ENCODE measurements at places on chromosomes 2 and 18.

DNA sequence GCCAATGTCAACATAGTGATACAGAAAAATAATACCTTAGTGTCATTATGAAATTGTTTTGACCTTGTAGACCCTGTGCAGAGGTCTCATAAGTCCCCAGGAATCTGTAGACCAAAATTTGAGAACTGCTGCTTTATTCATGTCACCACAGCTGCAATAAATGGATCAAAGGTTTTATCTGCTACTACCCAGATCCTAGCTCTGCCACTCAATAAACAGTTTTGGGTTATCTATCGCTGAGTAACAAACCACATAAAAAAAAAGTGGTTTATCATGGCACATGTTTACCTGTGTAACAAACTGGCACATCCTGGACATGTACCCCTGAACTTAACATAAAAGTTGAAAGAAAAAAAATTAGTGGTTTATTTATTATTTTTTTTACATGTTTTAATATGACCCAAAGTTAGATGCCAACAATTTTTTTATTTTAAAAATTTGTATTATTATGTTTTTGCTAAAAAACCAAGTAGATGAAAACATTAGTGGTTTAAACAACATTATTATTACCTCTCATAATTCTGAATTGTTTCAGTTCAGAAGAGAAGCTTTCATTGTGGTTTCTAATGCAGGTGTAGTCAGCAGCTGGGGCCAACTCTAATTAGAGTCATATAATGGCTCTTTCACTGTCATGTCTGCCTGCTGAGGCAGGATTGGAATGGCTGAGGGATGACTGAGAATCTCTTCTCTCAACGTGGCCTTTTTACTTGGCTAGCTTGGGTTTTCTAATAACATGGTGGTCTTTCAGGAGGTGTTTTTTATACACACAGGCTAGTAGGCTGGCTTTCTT, 103.3 kb upstream of the SLC38A11 start:
- no peak for DNase-seq

DNA sequence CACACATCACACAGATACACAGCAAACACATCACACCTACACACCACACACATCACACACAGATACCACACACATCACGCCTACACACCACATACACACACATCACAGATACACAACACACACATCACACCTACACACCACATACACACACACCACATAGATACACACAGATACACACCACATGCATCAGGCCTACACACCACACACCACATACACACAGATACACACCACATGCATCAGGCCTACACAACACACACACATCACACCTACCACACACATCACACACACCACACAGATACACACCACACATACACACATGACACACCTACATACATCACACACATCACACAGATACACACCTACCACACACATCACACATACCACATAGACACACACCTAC, 158.8 kb downstream of the NDUFA10 start:
- no peak for DNase-seq

DNA sequence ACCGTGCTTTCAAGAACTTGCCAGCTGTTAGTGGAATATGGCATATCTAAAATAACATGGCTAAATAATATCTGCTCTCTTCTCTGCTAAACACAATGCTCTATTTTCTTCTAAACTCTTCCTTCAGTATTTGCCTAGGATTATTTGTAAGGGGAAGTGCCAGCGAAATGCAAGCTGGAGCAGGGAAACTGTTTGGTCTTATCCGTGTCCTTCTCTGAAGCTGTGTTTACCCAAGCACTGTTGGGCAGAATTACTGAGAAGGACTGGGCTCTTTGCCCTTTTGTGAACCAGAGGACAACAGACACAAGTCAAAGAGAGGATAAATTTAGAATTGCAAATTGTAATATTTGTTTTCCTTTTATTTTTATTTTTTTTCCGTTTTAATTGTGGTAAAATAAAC, 23.6 kb downstream of the CPO start:
- DNase-seq = no peak

- no peak for DNase-seq
Observed at GRCh38 chr2:32427672-32428610, 71.1 kb downstream of the BIRC6 start.

- DNase-seq = peak; percentile 42
Observed at GRCh38 chr2:12176623-12177454, 430.4 kb downstream of the LPIN1 start.

DNA sequence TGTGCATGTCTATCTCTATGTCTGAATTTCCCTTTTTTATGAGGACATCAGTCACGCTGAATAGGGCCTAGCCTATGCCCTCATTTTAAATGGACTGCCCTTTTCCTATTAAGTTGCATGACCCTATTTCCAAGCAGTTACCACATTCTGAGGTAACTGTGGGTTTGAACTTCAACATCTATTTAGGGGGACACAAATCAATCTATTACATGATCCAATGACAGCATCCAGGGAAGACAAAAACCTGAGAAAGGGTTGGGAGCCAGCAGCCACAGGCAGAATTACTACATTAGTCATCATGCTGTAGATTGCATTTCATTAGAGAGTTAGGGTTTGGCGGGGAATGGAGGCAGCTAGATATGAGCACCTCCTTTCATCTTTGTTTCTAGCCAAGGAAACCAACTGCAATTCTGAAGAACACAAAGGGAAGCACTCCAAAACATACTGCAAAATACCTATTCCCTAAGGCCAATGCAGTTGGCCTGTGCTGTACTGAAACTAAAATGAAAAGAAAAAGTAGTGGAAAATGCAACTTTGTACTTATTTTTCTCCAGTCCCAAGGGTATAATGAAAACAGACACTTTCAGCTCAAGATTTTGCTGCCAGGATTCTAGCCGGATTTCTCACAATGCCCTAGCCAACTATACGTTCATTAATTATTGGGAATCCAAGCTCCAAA, 40.4 kb upstream of the C1D start:
- no peak for DNase-seq

DNA sequence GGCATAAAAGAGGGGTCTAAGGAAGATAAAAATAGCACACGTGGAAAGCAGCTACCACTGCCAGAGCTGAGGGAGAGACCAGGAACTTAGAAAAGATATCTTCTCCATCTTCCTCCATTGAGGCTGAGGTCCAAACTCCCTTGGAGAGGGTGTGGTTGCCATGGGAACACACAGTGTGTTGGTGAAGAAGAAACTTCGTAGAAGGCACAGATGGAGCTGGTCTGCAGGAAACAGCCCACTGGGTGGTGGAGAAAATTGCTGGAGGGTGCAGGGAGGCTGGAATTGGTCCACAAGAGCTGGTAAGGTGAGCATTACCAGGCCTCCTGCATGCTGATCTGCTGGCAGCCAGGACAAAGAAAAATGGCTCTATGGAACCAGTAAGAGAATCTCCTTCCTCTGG, 191.0 kb downstream of the HRH4 start:
- no peak for DNase-seq

GRCh38 chr2:85754313-85755095, 713 bp downstream of the ATOH8 start:
- no peak for DNase-seq

DNA sequence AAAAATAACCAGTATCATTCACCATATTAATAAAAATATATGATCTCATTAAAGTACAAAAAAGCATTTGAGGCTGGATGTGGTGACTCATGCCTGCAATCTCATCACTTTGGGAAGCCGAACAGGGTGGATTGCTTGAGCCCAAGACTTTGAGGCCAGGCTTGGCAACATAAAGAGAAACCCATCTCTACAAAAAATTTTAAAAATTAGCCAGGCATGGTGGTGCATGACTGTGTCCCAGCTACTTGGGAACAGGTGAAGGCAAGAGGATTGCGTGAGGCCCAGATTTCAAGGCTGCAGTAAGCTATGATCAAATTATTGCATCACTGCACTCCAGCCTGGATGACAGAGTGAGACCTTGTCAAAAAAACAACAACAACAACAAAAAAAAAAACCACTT, 75.9 kb downstream of the RAD51AP2 start:
- DNase-seq = no peak

- no peak for DNase-seq
Observed at GRCh38 chr2:61693744-61694143, 155.6 kb upstream of the XPO1 start.

GRCh38 chr2:3476985-3477327, 42.4 kb downstream of the ADI1 start:
- no peak for DNase-seq

DNA sequence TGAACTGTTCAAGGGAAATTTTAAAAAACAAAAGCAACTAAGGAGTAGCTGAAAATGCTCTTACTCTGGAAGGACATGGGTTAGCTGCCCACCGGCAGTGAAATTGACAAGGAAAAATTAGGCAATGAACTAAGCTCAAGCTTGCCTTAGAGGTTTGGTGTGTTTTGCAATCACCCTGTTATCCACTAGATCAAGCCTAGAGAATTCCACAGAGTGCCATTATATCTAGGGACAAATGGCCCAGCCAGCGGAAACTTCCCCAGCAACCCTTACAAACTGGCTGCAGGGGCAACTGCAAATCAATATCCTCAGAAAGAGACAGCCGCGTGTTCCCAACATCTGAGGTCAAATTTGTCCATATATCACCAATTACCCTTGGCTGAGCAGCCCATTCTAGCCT, 258.2 kb downstream of the SP3 start:
- DNase-seq = no peak

GRCh38 chr2:136131961-136132824, 14.2 kb upstream of the CXCR4 start:
- DNase-seq = no peak

DNA sequence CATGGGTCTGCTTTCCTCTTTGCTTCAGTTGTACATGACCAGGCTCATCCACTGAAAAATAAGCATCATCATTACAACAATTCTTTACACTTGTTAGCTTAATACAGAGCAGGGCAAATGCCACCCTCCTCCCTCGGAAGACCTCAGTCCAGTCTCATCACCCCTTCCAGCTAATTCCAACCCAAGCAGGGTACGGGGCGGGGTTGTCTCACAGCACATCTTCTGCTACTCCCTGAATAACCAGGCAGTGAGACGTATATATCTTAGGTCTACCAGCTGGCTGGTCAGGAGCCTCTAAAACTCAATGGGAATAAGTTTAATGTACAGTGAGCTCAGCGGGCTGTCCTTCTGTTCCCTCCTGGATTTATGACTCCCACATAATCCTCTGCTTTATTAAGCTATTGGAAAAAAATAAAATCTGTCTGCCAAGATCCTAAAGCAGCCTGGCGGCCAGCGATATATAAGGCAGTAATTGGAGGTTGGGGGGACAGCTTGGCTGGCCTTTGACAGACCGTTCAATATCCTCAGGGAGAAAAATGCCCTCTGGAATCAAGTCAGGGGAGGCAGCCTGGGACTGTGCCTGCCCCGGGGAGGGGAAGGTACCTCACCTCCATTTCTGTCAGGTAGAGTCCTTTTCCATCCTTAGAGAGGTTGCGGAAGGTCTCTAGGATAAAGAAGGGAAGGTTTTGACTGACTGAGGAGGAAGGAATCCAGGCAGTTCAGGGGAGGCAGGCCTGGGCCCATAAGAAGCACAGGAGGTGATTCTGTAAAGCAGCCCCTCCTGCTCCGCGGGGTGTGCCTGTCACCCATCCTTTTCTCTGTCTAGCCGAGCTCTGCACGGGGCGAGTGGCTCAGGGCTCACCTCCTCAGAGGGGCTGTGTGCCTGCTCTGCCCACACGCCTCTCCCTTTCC, 76.3 kb downstream of the CAPN13 start:
- no peak for DNase-seq

GRCh38 chr18:4605212-4605611, 150.1 kb upstream of the DLGAP1 start:
- no peak for DNase-seq

GRCh38 chr2:177553176-177553884, 160.8 kb downstream of the AGPS start:
- DNase-seq = no peak

- no peak for DNase-seq
Observed at GRCh38 chr2:181364492-181365170, 92.6 kb upstream of the ITGA4 start.

- no peak for DNase-seq
Observed at GRCh38 chr2:6441800-6442199, 423.9 kb downstream of the CMPK2 start.

GRCh38 chr18:9787712-9788111, 79.6 kb downstream of the RAB31 start:
- no peak for DNase-seq

DNA sequence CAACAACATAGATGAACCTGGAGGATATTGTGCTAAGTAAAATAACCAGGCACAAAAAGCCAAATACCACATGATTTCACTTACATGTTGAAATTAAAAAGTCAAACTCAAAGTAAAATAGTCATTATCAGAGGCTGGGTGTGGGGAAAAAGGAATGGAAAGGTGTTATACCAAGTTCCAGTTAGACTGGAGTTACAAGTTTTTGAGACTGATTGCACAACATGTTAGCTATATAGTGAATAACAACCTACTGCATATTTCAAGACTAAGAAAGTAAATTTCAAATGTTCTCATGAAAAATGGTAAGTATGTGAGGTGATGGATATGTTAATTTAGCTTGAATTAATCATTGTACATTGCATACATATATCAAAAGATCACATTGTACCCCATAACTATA, 116.8 kb upstream of the HNMT start:
- no peak for DNase-seq

GRCh38 chr2:198242093-198242492, 437.7 kb downstream of the PLCL1 start:
- no peak for DNase-seq

DNA sequence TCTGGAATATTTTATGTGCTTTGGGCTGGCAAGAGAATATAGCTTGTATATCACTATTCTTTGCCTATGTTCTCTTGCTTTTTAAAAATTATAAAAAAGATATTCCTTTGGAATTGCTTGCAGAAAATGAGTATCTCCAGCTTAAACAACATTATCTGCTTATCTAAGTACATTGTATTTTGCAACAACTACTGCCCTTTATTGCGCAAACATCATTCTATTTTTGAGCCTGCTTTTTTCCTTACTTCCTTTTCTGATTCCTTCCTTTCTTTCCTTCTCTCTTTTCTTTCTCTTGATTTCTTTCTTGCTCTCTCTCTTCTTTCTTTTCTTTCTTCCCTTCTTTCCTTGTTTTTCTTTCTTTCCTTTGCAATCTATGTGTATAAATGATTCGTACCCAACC, 74.0 kb downstream of the UNC80 start:
- no peak for DNase-seq

DNA sequence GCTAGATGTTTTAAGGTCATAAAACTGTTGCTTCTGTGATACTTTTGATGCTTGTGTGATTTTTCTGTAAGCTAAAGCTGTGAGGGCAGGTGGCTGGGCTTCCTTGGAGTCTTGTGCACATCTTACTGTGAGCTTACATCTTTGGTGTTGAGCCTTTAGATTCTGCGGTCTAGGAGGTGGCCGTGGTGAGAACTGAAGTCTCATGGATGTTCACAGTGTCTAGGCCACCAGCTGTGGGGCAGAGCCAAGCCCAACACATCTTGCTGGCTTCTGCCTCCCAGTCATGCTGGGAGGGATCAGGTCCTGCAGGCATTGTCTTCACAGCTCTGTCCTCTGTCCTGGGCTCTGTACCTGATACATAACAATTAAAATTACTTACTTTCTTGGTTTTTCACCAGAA, 219.7 kb upstream of the HS6ST1 start:
- DNase-seq = no peak

All from omental fat pad (tissue), 4 donors.